ENCODE measurements at places on chromosomes 1 and 21. TPM values are rescaled to one million over a fixed set of nuclear protein-coding genes. Genes with fewer than 3 reads are reported as not detected.

DNA sequence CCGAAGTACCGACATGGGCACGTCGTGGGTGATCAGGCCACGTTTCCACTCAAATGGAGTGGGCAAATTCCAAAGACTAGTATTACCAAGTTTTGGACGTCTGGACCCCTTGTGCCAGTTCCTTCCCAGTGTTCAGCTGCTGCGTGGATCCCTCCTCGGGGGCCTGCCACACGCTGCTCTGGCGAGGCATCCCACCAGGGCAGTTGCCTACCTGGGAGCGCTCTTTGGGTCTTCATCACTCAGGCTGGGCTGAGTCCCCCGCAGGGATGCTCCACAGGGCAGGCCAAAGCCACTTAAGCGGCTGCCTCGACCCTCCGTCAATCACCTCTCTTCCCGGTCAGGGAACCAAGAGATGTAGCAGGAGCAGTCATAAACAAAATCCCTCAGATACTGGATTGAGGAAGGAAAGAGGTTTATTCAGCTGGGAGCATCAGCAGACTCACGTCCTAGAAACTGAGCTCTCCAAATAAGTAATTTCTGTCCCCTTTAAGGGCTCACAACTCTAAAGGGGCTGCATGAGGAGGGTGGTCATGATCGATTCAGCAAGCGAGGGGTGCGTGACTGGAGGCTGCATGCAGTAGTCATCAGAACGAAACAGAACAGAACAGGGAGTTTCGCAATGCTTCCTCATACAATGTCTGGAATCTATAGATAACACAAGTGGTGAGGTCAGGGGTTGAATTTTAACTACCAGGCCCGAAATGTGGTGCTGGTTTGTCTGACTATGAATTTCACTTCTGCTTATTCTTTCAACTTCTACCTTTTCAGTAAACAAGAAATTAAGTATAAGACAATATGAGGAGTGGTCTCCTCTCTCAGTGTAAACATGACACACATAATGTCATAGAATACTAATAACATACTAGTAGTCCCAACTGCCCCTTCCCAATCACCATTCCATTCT, 998.6 kb upstream of the NCAM2 start:
- DNase-seq: no peak

DNA sequence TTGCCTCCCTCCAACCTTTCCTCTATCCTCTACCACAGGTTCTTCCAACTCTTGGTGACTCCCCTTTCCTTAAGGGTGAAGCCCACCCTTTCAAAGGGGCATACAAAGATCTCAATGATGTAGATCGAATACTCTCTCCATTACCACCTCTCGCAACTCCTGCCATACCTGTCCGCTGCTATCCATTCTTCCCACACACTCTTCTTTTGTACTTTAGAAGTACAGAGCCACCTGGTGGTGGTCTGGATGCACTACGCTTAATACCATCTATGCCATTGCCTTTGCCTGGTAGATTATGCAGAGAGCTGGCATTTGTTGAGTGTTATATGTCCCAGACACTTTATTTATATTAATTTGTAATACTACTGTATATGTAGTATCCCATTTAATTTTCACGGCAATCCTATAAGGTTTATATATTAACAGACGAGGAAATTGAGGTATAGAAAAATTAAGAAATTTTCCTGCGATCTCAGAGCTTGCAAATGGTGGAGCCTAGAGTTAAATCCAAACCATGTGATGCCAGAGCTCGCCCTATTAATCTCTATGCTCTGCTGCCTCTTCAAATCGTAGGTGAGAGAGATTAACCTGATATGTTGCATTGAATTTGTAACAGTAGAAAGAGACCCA, 22.9 kb downstream of the TSHB start:
- DNase-seq: peak; percentile 88

DNA sequence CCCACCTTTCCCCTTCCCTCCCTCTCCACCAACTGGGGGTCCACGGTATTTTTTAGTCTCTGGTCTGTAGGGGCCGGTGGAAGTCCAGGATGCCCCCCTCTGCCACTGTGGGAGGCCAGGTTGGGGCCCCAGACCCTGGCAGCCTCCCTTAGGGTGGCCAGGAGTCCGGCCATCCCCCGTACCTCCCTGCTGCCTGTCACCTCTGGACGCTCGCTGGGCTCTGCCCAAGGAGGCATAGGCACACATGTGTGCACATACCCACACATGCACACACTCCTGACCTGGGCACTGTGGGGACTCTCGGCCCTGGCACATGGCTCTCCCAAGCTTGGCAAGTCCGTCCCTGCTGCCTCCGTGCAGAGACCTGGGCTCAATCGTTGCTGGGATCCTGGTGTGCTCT, 53.0 kb downstream of the DISP3 start:
- no peak for DNase-seq

DNA sequence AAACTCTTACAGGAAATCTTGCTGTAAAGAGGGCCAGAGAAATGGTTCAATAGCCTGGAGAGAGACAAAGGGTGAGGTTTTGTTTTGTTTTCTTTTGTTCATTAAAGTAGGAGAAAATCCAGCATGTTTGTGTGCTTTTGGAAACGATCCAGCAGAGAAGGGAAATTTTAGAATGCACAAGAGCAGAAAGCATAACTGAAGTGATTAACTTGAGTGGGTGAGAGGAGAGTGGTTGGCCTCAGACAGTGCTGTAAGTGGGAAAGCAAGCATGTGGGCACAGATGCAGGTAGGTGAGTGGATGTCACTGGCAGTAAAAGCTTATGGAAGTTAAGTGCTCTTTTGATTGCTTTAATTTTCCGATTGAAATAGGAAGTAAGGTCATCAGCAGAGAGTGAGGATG, 50.2 kb downstream of the EEIG2 start:
- no peak for DNase-seq

GRCh38 chr21:28615276-28615675, 377.4 kb downstream of the LTN1 start:
- DNase-seq: no peak

DNA sequence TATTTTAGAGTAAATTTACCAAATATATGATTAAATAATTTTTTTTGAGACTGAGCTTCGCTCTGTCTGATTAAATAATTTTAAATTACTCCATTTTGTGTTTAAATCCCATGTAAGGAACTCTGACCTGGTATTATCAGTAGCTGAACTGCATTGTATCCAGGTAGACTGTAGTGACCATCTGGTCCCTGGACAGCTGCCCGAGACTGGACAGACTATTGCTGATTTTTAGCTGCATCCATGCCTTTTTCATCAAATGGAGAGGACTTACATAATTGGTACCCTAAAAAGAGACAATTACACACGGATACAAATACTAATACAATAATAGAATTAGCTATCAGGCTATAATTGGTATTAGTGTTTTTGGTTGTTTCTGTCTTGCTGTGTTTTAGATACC, 20.6 kb downstream of the OLFM3 start:
- DNase-seq: no peak

DNA sequence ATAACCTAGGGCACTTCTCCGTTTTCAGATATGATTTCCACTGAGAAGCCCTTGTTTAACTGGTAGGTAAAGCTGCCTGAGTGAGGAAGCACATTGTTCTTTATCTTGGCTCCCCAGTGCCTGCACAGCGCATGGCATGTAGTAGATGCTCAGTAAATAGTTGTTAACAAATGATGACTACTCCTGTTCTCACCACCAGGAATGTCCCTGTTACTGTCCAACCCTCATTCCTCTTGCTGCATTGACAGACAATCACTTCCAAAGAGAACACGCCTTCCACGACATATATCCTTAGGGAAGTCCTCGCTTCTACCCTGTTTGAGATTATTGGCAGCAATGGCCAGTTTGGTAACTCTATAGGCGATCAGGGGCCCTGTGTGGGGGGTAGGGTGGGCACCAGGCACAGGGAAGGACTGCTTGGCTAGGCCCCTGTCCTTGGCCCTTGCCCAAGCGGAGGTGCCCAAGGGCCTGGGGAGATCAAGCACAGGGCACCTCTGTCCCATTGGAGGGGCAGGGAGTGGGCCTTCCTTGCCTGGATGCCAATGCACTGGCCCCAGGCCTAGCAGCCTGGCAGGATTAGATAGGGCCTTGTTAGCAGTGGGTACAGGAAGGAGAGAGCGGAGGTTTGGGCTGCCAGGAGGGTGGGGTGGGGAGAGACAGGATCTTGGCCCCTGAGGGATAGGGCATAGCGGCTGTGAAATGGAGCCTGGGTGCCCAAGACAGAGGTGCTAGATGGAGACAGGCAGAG, 10.2 kb downstream of the NES start:
- peak; percentile 74 for DNase-seq

- DNase-seq: no peak
These were observed 23.3 kb downstream of the INAVA start for GRCh38 chr1:200918006-200918405.

DNA sequence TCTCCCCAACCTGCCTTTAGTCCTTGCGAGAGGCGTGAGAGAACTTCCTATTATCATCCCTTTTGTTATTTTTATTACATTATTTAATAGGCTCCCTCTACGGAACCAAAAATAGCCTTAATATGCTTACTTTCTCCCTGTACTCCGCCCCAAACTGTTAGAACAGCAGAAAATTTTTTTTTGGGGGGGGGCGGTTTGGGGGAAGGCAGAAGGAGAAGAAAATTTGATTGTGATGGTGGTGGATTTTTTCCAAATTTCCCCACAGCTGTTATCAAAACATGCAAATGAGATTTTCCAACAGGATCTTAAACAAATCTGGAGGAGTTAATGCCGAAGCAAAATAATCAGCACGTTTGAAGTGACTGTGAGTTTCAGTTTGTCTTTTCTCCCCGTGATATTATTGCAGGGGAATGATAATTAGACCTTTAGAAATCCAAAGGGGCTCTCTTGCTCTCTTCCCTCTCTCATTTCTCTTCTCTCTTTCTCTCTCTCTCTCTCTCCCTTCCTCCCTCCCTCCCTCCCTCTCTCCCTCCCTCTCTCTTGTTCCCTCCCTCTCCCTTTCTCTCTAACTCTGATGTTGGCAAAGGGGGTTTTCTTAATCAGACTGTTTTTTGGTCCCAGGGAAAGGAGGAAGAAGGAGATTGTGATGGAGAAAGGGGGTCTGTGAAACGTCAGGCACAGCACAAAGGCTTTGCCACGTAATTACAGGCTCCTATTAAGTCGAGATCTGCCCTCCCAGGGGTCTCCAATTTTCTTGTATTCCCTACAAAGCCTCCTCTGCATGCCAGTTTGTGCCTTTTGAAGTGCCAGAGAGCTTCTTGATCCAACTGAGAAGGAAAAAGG, 1.1 kb upstream of the PRRX1 start:
- peak; percentile 55 for DNase-seq

DNA sequence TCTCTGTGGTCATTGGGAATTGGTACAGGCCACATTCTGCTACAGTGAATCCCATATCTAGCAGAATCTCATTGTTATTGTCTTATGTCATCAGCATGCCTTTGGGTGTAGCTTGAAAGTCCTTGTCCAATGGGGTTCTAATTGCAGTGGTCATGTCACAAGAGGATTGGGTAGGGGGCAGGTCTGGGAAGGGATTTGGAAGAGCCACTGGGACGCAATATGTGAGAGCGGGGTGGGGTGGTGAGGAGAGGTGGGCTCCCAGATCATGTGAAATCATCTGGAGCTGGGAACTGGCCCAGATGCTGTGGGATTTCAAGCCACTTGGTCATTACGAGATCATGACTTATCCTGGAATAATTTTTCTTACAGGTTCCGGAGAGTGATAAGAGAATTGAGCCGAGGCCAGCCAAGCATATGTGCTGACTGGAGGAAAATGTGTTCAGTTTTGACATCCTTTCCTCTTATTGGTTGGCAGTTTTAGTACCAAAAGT, 16.3 kb downstream of the CNIH3 start:
- no peak for DNase-seq

DNA sequence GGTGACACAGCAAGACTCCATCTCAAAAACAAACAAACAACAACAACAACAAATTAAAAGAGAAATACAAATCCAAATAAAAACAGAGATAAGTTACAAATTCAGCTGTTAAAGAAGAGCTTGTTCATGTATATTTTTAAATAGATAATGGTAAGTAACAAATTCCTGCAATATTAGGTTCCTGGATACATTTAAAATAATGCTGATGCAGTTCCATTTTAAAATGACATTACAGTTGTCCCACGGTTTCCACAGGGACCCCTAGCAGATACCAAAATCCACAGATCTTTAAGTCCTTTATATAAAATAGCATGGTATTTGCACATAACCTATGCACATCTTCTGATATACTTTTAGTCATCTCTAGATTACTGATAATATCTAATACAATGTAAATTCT, 61.5 kb downstream of the ABL2 start:
- DNase-seq: no peak

- DNase-seq: peak; percentile 52
These were observed 12.9 kb downstream of the FAM177B start for GRCh38 chr1:222749927-222750326.

DNA sequence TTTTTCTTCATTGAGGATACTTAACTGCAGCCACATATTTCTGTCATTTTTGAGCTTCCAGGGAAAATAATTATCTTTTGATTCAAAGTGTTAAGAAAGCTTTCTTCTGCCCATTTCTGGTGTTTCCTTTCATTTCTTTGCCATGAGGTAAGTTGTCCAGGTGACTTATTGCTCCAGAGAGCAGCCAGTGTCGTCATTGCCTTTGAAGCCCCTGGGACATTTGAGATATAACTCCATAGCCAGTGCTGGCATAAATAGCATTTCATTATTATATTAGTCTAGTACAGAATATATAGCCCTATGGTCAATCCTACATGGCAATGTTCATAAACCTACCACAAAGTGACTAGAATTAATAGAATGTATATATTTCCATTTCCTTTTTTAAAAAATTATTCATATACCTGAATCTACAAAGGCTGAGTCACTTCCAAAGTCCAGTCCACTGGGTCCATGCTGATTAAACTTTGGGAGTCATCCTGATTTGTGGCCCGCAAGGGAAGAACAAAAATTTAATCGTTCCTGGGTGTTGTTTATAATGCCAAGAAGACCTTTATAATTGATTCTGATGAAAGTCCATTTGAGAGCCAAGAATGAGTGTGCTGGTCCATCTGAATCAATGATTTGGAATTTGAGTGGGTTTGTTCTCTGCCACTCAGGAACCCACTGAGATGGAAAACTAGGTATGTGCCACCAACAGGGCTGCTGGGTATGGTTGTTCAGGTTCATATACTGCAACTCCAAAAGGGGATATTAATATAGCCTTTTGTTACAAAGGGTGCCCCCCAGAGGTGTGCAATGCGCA, 221.8 kb upstream of the PLXNA2 start:
- no peak for DNase-seq

DNA sequence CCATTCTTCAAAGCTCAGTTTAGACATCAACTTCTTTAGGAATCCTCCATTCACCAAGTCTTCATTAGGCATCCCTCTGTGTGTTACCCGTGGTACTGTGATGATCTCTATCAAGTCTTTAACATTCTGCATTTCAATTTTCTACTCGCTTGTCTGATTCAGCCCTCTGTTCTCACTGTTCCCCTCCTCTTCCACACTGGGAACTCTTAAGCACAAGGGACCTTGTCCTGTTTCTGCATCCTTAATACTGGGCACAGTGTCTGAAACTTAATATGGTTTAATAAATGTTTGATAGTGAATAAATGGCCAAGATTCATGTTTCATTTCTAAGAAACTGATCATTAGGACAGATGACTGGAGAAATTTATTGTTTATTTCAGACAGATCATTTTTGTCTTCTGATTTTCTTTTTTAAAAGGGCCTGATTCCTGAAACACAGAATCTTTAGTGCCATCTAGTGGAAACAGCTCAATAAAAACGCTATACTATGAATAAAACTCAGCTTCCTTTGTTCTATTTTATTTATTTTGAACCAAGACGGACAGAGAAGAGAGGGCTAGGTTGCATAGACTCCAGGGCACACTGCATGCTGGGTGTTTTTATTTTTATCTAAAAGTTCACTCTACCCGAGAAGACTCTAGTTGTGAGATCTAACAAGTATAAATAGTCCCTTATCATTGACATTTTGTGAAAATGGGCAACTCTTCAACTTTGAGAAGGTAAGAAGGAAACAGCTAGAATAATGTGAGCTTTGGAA, 7.0 kb upstream of the TRIM45 start:
- DNase-seq: no peak

The RAB29 gene
- total RNA-seq: 4.8 TPM

The PLA2G2D gene
- not detected for total RNA-seq

The A3GALT2 gene
- total RNA-seq: not detected

The SLC30A10 gene
- 0.20 TPM for total RNA-seq

Data from endodermal cell (in vitro differentiated cells).